SJCRH30 (cell line): ENCODE measurements at places on chromosomes 16 and 17. TPM values are rescaled to one million over a fixed set of nuclear protein-coding genes. Genes with fewer than 3 reads are reported as not detected.

GRCh38 chr16:79845033-79845733 is 244.6 kb upstream of the MAF start:
- no peak overlapping the region for H3K4me3 ChIP-seq
- no peak for DNase-seq
- H3K36me3 ChIP-seq, result no peaks in the 10 kb centered on the region
- H3K4me1 ChIP-seq, result no peaks in the 10 kb centered on the region

DNA sequence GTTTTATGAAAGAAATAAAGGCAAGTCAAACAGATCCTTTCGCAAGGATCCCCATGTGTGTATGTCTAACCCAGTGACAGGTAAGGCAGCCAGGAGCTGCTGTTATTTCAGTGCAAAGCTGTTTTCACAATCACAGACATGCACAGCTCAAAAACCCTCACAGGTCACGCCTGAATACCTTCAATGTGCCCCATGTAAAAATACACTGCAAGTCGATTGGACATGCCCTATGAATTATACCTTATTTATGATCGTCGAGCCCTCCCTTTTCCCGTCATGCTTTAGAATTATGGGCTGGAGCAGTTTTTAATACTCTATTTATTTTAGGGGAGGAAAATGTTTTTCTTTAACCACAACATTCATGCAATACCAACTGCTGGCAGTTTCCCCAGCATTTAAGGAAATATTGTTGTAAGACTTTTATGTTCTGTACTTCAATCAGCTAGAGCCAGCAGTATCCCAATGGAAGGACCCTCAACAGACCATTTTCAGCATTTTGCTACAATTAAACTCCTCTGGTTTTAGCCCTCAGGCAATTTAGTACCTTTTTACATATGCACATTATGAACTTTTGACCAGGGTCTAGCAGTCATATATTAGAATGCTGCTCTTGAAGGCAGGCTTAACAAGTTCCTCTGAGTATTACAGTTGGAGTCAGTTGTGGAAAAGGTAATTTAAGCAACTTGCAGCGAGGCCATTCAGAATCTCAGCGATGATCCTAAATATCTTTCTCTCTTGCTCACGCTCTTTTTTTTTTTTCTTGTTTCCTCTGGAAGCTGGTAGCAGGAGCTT is 362.2 kb downstream of the WWOX start:
- no peaks in the 10 kb centered on the region for H3K36me3 ChIP-seq
- no peaks in the 10 kb centered on the region for H3K27me3 ChIP-seq
- H3K27ac ChIP-seq, result no peak overlapping the region
- H3K4me1 ChIP-seq, result peaks cover 3% of the 10 kb centered on the region; the same call in 1 of the 2 replicates
- H3K4me3 ChIP-seq, result no peak overlapping the region

DNA sequence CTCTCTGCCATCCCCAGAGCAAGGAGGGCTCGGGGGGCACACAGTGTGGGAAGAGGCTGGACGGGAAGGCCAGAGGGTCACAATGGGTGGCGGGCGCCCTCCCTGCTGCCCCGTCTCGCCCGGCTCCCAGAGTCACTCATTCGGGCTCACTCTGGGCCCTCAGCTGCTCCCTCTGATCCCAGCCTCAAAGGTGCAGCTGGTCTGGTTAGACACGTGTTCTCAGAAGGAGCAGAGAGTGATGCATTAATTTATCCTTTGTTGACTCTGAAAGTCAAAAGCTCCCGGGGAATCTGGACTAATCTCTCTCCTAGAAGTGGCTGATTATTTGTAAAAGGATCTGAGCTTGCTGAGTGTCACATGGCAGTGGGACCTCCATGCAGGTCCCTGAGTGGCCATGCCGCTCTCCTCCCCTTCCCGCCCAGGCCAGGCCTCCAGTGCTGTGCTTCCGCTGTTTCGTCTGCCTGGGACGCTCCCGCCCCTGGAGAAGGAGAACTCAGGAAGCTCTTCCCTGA is 87.5 kb downstream of the SEC14L1 start:
- peak overlapping the region; percentile 22 for H3K27ac ChIP-seq
- no peaks in the 10 kb centered on the region for H3K27me3 ChIP-seq
- DNase-seq, result peak; percentile 91
- H3K36me3 ChIP-seq, result no peaks in the 10 kb centered on the region
- no peak overlapping the region for H3K4me3 ChIP-seq

DNA sequence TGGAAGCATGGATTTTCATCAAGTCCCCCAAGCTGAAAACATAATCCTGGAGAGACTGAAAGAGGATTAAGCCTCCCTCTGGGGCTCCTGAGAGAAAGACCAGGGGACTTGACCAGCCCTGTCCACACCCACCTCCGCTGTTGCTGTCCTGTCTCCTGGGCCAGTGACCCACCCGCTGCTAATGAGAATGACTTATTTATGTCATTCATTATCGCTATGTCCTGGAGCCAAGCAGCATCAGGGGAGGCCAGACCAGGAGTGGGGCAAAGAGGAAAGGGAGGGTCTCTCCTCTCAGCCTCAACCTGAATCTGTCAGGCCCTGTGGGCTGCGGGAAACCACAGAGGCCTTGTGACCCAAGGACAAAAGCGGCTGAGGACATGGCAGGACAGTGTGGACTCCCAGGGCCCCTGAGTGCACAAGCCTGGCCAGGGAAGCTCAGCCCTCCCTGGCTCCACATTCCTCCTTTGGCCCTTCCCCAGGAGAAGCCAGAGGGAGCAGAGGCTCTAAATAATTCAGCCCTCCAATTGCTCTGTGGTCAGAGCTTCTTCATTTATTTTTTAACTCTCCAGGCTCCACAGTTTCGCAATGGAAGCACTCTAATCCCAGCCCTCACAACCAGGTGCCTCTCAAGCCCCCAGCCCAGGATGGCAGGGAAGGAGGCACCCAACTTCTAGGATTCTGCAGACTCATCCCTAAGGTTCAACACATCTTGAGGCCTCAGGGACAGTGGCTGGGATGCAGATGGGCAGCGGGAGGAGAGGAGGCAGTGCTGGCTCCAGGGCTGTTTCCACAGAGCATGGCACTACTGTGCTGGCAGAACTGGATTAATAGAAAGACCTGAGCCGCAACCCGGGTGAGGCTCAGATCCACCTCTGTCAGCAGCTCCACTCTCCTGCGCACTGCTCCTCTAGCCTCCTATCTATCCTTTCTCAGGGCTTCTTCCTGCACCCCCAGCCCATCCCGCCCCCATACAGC is 19.1 kb downstream of the CUEDC1 start:
- no peaks in the 10 kb centered on the region for H3K36me3 ChIP-seq
- peak overlapping the region; percentile 26 for H3K4me3 ChIP-seq
- H3K4me1 ChIP-seq, result peaks cover 34% of the 10 kb centered on the region

DNA sequence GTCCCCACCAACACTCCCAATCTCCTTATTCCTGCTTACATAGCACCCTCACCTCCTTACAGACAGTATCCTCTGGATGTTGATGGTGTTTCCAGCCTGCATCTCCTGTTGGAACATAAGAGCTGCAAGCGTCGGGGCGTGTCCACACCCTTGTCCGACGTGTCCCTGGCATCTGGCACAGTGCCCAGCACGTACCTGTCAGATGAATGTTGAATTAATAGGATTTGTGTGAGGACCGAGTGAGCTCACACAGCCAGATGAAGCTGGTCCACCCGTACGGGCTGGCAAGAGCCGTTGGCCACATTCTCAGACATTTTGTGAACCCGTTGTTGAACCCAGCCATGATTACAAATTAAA is 12.2 kb upstream of the CBX4 start:
- no peaks in the 10 kb centered on the region for H3K36me3 ChIP-seq
- H3K27me3 ChIP-seq, result peaks cover 49% of the 10 kb centered on the region
- H3K4me1 ChIP-seq, result peaks cover 12% of the 10 kb centered on the region
- DNase-seq, result no peak

- no peak overlapping the region for H3K4me3 ChIP-seq
- no peaks in the 10 kb centered on the region for H3K4me1 ChIP-seq
- no peaks in the 10 kb centered on the region for H3K27me3 ChIP-seq
Observed at GRCh38 chr17:63809970-63810369, 17.3 kb upstream of the PSMC5 start.

KRTAP3-1 gene
- total RNA-seq, result not detected in 2 replicates
